ENCODE measurements at places on chromosomes 3 and 15. TPM values are rescaled to one million over a fixed set of nuclear protein-coding genes. Genes with fewer than 3 reads are reported as not detected.
A peak's percentile ranks its signal among the peaks of the same experiment; 100 is the strongest.

BFSP2 gene
- not detected for total RNA-seq

PTPRG gene
- 67.7 TPM for total RNA-seq

FOXB1 gene
- total RNA-seq: not detected

PHLDB2 gene
- total RNA-seq: 150 TPM

SNTN gene
- not detected for total RNA-seq

CYP1A2 gene
- not detected for total RNA-seq

CADM2 gene
- 60.8 TPM for total RNA-seq

SCAANT1 gene
- not detected for total RNA-seq

GNAI2 gene
- 313 TPM for total RNA-seq

MPI gene
- total RNA-seq: 38.2 TPM

ATP8B4 gene
- 16.5 TPM for total RNA-seq

GHSR gene
- not detected for total RNA-seq

- DNase-seq: no peak
These were observed 14.9 kb upstream of the CILP start for GRCh38 chr15:65226221-65226620.

- DNase-seq: no peak
These were observed 41.3 kb downstream of the MEIS2 start for GRCh38 chr15:37059086-37059485.

DNA sequence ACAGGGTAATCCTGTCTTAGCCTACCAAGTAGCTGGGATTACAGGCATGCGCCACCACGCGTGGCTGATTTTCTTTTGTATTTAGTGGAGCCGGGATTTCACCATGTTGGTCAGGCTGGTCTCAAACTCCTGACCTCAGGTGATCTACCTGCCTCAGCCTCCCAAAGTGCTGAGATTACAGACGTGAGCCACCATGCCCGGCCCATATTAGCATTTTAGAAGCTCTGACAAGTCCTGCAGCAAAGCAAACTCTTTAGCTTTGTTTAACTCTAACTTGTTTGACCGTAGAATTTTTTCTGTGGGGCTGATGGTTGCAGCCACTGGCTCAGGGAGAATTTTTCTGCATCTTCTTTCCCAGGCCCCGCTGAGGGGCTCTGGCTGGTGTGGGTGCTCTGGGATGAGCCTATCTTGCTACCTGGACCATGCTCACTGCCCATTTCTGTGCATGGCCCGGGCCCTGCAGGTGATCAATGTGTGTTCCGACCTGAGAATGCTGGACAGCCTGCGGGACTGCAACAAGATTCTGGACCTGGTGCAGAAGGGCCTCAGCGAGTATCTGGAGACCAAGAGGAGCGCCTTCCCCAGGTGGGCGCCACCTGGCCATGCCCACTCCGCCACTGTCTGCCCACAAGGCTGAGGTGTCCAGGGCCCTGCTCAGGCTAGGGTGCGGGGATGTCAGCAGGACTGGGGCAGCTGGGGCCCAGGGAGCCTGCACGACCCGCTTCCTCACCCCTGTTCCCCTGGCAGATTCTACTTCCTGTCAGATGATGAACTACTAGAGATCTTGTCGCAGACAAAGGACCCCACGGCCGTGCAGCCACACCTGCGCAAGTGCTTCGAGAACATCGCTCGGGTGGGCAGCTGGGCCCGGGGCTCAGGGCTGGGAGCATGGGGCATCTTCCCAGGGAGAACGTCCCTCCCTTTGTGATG is 41.3 kb downstream of the DNAH1 start:
- DNase-seq: no peak

DNA sequence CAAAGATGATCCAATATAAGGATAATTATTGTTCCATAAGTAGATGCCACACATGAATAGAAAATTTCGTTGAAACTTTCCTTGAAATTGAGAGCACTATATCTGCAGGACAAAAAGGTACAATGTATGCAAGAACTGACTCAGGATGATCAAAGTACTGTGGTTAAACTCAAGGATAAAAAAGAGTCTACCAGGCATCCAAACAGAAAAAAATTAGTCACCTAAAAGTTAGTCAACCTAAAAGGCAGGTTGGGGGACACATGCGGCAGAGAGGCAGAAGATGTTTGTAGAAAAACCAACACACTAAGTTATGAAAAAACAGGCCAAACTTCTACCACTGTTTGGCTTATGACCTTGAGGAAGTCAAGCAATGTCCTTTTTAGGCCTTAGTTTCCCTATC is 68.7 kb downstream of the GSK3B start:
- no peak for DNase-seq

- DNase-seq: no peak
These were observed 863.3 kb downstream of the IGSF11 start for GRCh38 chr3:118171236-118171852.

GRCh38 chr3:25259871-25260270 is 168.2 kb upstream of the RARB start:
- DNase-seq: no peak

GRCh38 chr15:85477730-85478129 is 97.3 kb downstream of the AKAP13 start:
- DNase-seq: no peak

DNA sequence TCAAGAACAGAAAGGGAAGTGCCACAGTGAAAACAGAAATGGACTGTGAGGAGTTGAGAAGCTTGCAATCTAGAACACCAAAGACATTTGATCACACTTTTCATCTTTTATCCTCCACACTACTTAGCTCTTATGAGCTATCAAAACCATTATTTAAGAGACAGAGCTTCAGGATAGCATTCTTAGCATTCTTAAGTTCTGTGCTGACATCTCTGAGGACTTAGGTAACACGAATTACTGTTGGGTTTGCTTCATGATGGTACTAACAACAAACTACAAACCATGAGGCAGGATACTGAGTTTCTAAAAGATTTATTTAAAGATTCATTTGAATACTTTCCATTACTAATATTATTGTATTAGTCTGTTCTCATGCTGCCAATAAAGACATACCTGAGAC is 1038.6 kb downstream of the TUSC7 start:
- DNase-seq: no peak

GRCh38 chr15:50740955-50741354 is 24.6 kb downstream of the SPPL2A start:
- no peak for DNase-seq

- no peak for DNase-seq
These were observed 11.6 kb downstream of the CCNL1 start for GRCh38 chr3:157148196-157148889.

- DNase-seq: no peak
These were observed 316.5 kb upstream of the ADAMTS9 start for GRCh38 chr3:65004306-65004705.

GRCh38 chr3:117798687-117799386 is 1089.3 kb downstream of the TUSC7 start:
- DNase-seq: no peak

DNA sequence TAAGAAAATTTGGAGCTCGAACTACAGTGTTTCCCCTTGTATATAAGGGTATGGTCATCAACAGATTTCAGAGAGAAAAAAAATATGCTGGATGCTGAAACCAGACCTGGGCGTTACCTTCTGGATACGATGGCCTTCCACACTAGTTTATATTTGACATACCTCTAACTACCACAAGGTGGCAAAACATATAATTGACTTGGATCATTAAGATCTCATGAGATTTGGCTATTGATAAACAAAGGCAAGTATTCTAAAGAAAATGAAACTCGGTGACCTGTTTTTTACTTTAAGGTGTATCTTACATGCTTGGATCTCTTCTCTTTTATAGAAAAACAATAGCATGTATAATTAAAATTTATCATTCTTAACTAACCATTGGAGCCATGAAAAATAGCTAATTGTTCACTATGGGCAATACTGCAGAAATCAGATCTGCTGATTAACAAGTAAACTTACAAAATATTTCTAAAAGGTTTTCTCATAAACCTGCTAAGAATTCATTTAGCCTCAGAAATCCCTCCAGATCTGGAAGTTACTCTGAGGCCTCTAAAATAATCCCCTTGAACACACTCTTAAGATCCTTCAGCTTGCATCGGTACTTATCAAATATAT is 300.6 kb upstream of the KCNH8 start:
- no peak for DNase-seq

DNA sequence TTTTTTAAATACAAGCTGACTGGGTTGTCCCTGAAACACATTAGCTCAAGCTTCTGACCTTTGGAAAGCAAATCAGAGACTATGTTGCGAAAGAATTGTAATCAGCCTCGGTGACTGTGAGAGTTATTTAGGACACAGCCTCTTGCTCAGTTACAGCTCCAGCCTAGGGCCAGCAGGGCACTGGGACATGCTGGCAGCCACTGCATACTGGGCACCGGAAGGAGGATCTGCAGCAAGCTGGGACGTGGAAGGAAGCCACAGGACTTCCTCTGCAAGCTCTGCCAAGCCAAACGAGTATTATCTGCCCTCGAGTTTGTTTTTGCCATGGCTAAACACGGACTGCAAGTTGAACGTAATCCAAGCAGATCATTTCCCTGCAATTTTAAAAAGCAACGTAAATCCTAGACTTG is 24.4 kb upstream of the COPG1 start:
- peak; percentile 74 for DNase-seq

- DNase-seq: no peak
These were observed 9.0 kb upstream of the RHO start for GRCh38 chr3:129519449-129519848.

GRCh38 chr3:11991751-11992150 is 12.4 kb upstream of the SYN2 start:
- no peak for DNase-seq

DNA sequence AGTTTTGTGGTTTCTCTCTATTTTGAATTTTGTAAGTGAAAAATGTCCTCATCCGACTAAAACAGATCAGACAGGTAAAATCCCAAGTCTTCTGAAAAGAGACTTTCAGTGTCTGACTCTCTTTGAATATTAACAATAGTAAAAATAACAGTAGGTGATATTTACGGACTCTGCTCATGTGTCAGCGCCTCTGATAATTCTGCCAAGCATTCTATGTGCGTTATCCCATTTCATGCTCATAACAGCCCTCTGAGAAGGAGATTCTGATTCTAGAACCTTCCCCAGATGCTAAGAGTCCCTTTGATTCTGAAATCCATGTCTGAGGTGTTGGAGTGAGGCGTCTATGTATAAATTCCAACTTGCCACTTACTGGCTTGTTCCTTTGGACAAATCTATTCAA is 282.8 kb downstream of the FEZF2 start:
- no peak for DNase-seq

GRCh38 chr15:82894971-82895520 is 57.5 kb downstream of the HOMER2 start:
- no peak for DNase-seq

GRCh38 chr3:14471016-14471415 is 68.6 kb downstream of the SLC6A6 start:
- DNase-seq: no peak

DNA sequence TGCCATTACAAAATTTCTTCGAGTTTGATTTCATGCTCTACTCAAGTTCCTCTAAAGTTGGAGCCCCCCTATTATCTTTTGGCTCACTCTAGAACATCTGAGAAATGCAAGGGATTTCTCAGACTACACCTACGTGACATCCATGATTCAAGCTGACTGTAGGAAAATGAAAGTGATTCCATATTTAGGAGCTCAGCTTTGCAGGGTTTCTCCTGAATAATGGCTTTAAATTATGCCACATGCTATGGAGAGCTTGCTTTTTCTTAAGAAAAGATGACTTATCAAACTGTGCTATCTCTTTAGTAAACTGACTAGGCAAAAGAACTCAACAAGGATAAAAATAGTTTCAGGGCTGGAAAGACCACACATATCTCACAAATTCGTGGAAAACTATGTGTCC is 292.1 kb downstream of the LSAMP start:
- DNase-seq: no peak

DNA sequence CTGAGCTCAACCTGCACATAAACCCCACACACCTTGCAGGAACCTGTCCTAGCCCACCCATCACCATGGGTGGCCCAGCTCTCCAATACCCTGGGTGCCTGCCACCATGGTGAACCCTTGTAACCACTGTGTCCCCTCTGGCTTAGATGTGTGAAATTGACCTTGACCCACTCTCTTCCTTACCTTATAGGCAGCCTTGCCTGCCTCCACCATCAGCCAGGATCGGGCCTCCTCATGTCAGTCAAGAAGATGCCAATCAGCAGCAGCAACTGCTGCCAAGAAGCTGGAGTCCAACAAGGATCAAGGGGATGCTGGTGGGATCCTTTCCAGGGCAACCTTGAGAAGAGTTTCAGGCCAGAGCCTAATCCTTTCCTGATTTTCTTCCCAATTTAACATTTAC is 8.8 kb upstream of the CYP11A1 start:
- DNase-seq: peak; percentile 53

All from sciatic nerve (tissue), 2 donors.